ENCODE measurements at places on chromosomes 13 and 19.

- no peak for DNase-seq
- H3K4me1 ChIP-seq = no peaks in the 10 kb centered on the region
- no peaks in the 10 kb centered on the region for H3K27me3 ChIP-seq
- H3K36me3 ChIP-seq = peaks cover 92% of the 10 kb centered on the region
Measured at GRCh38 chr19:46728208-46728607, 11.3 kb upstream of the PRKD2 start.

DNA sequence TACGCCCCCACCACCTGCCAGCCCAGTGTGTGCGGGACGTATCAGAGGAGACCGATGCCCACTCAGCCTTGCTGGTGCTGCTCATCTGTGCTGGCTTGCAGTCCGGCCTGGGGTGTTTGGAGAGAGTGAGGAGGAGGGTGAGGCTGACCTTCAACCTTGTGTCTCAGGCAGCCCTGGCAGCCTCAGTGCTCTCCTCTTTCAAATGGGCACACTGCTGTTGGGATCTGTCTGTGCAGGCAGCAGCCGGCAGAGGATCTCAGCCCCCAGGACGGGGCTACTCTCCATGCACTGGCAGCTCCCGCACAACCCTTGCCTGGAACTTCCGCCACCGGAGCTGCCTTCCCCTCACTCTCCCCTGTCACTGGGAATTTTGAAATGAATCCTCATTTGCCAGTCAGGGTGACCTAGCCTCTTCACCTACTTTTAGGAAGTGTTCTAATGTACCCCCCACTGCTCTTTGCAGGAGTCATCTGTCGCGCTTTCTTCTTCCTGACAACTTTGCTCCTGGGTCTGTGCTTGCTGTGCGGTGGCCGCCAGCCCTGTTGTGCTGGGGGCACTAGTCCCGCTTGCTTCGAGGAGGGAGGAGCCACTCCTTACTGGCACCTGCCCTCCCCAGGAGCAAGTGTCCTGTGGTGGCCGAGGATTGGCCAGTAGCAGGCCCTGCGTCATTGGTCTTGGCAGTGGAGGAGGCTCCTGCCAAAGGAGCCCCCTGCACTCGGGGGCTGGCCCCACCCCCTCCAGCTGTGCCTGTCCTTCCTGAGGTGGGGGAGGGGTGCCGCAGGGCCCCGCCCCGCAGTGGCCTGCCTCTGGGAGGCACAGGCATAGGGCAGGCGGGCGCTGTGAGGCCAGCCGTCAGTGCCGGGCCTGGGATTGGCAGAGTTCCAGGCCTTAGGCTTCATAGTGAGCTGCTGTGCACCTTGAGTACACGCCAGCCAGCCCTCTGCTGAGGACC, 53.4 kb downstream of the TSSK6 start:
- H3K27me3 ChIP-seq = no peaks in the 10 kb centered on the region
- H3K4me1 ChIP-seq = peaks cover 65% of the 10 kb centered on the region
- peak overlapping the region; percentile 75 for H3K27ac ChIP-seq
- H3K36me3 ChIP-seq = peaks cover 22% of the 10 kb centered on the region

DNA sequence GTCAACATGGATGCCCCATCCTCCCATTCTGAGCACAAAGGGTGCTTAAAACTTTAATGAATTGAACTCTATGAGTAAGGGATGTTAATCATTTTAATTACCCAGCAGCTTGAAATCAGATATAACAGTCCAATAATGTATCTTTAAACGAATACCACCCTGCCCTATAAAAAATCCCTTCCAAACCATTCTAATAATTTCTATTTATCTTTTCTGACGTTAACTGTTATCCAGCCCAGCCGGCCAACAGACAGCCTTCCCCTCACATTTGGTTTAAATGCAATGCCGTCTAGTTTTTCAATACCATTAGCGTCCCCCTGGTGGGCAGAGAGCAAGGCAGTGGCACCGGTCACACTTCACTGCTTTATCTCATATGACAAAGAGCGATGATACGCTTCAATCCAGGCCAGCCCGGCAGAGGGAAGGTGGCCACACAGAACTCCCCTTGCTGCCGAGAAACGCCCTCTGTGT, 402.2 kb upstream of the ZNF507 start:
- no peaks in the 10 kb centered on the region for H3K4me1 ChIP-seq
- no peaks in the 10 kb centered on the region for H3K36me3 ChIP-seq
- no peak overlapping the region for H3K27ac ChIP-seq
- DNase-seq = no peak
- H3K27me3 ChIP-seq = no peaks in the 10 kb centered on the region
- no peak overlapping the region for H3K4me3 ChIP-seq

GRCh38 chr13:23928985-23929384, 31.7 kb upstream of the C1QTNF9B start:
- no peaks in the 10 kb centered on the region for H3K36me3 ChIP-seq
- DNase-seq = no peak
- no peaks in the 10 kb centered on the region for H3K27me3 ChIP-seq
- H3K27ac ChIP-seq = no peak overlapping the region
- H3K4me3 ChIP-seq = no peak overlapping the region

DNA sequence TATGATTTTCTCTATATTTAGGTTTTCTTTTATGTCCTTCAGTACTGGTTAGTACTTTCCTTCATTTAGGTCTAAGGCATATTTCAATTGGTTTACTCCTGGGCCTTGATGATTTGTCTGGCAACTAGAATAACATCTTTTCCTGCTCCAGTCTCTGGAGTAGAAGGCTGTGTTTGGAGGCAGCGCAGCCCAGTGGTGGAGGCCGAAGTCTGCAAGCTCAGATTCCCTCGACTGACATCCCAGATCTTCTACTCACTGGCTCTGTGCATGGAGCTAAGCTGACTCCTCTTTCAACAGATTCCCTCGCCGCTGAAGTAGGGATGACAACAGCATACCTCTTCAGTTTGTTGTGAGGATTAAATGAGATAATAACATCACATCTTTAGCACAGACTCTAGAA, 141.0 kb downstream of the RAP2A start:
- no peak overlapping the region for H3K27ac ChIP-seq
- no peaks in the 10 kb centered on the region for H3K4me1 ChIP-seq
- no peaks in the 10 kb centered on the region for H3K27me3 ChIP-seq
- no peak for DNase-seq

GRCh38 chr13:93368718-93369117, 142.1 kb downstream of the GPC6 start:
- H3K36me3 ChIP-seq = no peaks in the 10 kb centered on the region
- no peaks in the 10 kb centered on the region for H3K4me1 ChIP-seq
- no peak overlapping the region for H3K4me3 ChIP-seq
- H3K27ac ChIP-seq = no peak overlapping the region
- no peaks in the 10 kb centered on the region for H3K27me3 ChIP-seq

- no peaks in the 10 kb centered on the region for H3K4me1 ChIP-seq
- H3K27ac ChIP-seq = no peak overlapping the region
- no peak for DNase-seq
- H3K36me3 ChIP-seq = no peaks in the 10 kb centered on the region
- H3K4me3 ChIP-seq = no peak overlapping the region
Measured at GRCh38 chr19:1766800-1767352, 13.6 kb downstream of the ONECUT3 start.
